ENCODE measurements at places on chromosomes 3 and 15.

- DNase-seq: no peak
Measured at GRCh38 chr3:194756791-194757325, 71.2 kb downstream of the FAM43A start.

- peak; percentile 50 for DNase-seq
Measured at GRCh38 chr15:63752075-63752684, 81.6 kb downstream of the HERC1 start.

DNA sequence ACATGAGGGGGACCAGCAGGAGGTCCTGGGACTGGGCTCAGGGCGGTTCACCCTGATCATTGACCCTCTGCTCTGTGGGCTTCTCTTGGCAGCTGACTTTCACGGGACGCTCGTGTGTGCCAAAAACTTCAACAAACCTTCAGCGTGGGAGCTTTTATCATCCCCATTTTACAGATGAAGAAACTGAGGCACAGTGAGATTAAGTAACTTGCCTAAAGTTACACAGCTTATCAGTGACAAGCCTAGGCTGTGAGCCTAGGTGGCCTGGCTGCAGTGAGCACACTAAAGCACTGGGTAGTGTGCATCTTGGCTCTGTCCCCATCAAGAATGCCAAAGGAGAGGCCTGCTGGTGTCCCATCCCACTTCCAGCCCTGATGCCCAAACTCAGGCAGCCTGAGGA, 23.6 kb upstream of the DUSP7 start:
- DNase-seq: no peak

GRCh38 chr3:128804017-128804810, 75.2 kb upstream of the ACAD9 start:
- DNase-seq: no peak

GRCh38 chr3:185813691-185814215, 11.1 kb downstream of the IGF2BP2 start:
- peak; percentile 81 for DNase-seq
